ENCODE measurements at places on chromosomes 4 and X.

GRCh38 chr4:119627267-119628255, 1.0 kb downstream of the PDE5A start:
- peak; percentile 26 for DNase-seq

GRCh38 chr4:140243278-140243753, 89.3 kb upstream of the MAML3 start:
- no peak for DNase-seq

- DNase-seq, result no peak
Measured at GRCh38 chr4:183403961-183404360, 40.5 kb upstream of the CDKN2AIP start.

GRCh38 chr4:170271723-170272122, 182.0 kb upstream of the AADAT start:
- DNase-seq, result no peak

DNA sequence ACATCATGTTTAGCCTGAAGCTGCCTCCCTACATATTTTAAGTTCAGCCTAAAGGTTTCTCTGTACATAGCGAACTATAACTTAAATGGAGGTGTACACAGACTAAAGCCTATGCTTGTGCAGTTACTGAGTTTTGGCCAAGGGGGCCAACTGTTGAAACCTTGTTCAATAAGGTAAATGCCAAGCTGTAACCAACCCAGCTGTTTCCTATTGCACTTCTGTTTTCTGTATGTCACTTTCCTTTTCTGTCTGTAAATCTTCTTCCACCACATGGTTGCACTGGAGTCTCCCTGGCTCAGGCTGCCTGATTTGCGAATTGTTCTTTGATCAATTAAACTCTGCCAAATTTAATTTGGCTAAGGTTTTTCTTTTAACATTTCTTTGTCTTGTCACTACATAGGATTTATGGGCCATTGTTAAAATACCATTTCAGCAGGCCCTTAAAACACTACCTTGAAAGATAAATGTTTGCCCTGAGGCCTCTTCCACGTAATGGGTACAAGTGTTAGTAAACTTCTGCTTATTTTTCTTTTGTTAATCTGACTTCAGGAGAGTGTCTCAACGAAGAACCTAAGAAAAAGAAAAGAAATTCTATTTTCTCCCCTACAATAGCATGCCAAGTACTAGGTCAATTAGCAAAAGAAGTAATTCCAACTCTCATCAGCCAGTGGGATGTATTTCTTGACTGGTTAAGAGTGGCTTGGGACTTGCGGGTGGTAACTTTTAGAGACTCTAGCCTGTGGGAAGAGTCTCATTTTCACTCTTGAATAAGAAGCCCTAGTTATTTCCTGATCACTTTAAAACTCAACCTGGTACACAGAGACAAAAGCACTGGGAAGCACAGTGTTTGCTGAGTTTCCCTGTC, 45.7 kb upstream of the PRSS12 start:
- DNase-seq, result no peak

- DNase-seq, result no peak
Measured at GRCh38 chr4:81307991-81308390, 93.0 kb upstream of the PRKG2 start.

DNA sequence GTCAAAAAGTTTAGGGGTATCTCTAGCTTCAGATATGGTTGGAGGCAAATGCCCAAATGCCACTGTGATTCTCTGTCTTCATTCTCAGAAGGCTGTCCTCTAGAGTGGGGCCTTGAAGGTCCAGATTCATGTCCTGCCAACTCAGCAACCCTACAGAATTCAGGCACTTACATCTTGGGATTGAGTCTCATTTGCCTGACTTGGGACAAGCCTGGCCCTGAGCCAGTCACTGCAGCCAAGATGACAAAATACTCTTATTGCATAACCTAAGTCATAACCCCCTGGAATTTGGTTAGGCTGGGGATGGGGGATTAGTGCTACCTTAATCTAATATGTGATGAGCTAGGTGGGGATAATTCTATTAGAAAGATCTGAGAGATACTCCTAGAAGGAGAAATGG, 100.5 kb downstream of the AREG start:
- DNase-seq, result no peak

DNA sequence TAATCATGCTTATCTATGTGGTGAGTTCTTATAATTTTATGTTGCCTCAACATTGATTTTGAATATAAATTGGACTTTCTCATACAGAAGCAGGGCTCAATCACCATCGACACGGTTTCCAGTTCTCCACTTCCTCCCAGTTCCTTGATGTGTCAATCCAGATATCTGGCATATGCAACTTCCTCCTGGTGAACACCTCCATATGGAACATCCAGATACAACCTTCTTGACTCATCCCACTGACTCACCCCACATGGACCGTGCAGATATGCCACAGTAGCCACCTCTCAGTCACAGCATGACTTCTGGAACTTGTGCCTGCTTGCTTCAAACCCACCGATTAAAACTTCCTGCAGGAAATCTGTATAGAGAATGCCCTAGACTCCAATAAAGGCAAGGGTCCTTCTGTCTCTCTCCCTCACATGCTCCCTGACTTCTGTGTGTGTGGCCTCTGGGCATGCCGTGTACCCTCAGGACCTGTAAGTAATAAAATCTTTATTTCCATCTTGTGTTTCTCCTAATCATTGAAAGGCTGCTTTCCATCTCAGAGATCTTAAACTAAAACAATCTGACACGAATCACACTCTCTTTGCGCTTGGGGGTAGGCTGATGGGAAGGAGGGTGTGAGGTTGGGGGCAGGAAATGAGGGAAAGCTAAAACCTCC, 67.0 kb downstream of the HTRA3 start:
- no peak for DNase-seq

DNA sequence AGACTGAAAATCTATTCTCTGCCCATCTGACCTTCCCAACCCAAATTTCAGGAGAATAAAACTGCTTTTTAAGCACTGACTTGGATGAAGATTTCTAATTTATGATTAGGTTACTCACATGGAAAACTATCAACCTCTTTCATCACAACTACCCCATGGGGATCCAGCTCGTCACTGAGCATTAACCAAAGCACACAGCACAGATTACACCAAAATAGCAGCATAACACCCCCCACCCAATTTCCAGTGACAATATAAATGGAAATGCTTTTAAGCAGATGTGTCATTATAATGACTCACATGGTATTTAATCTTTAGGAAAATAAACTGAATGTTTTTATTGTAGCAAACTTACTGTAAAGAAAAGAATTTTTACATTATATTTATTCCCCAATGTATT, 9.7 kb downstream of the SERTM2 start:
- no peak for DNase-seq

- no peak for DNase-seq
Measured at GRCh38 chr4:33959519-33959918, 2284.8 kb downstream of the ARAP2 start.

GRCh38 chr4:112284166-112284565, 1.5 kb downstream of the TIFA start:
- no peak for DNase-seq

DNA sequence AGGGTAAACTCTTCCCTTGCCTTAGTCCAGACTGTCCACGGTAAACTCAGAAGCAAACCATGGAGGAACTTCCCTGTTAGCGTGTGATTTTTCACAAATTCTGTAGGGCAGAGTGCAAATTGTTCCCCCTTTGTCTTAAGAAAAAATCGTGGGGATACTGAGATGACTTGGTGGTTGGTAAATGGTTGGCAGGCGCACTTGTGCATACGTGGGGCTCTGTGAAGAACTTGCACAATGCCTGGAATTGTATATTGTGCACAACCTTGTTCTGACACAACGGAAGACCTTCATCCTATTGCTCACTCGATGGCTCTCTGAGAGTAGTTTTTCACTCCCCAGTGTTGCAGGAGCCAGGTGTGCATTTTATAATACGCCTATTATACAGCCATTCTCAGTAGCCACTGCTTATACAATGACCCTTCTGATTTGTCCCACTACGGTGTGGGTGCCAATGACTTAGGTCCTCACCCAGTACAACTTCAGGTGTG, 150.0 kb downstream of the SPRY1 start:
- no peak for DNase-seq

- DNase-seq, result no peak
Measured at GRCh38 chr4:122616915-122617596, 3.8 kb downstream of the IL21 start.

DNA sequence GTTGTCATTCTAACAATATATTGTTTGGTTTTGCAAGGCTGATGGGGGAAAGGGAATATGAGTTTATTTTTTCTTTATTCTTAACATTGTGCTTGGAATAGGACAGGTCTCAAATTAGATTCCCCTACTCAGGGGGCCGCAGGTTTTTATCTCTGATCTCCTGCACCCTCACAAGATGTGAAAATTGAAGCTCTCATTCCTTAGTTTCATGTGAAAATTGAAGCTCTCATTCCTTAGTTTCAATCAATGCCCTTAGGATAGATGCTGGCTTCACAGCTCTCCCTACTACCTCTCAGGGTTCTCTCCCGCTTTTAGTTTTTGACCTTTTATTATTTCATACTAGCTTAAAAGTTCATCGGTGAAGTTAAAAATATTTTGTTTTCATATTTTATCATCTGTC, 12.0 kb downstream of the NEIL3 start:
- DNase-seq, result no peak

GRCh38 chr4:177403746-177404145, 38.5 kb downstream of the AGA start:
- DNase-seq, result no peak

- no peak for DNase-seq
Measured at GRCh38 chr4:172011196-172011595, 198.0 kb downstream of the GALNTL6 start.

All from stimulated activated CD8-positive, alpha-beta memory T cell treated with anti-CD3 and anti-CD28 coated beads, Interleukin-2, amount 100 ng/mL, for 1 hour (primary cell).